ENCODE measurements at places on chromosomes 1 and 21.

- DNase-seq, result no peak
Observed at GRCh38 chr1:202590975-202591411, 119.3 kb downstream of the SYT2 start.

- DNase-seq, result peak; percentile 4
Observed at GRCh38 chr1:152486400-152487006, 24.1 kb upstream of the LCE5A start.

DNA sequence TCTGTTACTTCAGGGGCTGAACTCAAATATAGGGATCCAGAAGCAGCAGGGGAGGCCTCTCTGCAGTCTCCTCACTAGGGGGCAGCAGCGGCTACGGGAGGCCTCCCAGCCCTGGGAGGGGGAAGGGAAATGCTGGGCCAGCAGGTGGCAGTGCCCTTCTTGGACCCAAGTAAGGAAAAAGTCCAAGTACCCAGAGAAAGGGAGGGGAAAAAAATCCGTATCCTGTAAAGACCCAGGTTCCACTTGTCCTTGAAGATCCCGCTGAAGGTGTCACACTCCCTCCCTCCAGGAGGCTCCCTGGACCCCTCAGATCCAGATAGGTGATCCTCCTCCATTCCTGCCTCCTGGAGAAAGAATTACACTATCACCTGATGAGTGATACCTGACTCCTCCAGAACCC lies 14.1 kb upstream of the NUAK2 start:
- peak; percentile 68 for DNase-seq

- DNase-seq, result no peak
Observed at GRCh38 chr1:38616846-38617245, 242.7 kb downstream of the RRAGC start.

DNA sequence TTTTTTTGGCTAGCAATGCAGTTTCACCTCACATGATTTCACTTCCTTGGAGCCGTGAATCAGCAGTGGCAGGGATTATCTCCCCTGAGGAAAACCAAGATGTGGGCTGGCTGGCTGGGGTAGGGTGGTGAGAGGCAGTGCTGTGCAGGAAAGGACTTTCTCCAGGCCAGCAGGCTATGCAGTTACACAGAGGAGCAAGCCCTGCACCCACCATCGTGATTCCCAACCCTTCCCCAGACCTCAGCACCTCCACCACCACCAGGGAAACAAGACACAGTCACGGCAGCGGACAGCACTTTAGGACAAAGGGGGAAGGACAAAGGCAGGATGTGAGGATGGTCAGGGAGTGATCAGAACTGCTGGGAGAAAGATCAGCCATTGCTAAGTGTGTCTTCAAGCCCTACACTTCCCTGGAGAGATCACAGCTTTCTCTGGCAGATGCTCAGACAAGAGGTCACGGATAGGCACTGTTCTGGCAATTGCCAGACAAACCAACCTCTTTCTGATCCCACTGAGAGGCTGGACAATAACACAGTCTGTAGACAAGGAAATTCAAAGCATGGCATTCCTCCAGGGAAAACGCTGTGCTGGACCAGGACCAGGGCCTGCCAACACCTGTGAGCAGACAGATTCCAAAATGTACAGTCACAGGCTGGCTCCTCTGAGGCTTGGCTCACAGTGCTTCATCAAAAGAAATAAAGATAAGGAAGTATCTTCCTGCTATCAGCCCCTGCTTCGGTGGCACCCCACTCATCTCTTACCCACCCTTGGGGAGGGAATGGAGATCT lies 509.4 kb downstream of the SMYD3 start:
- DNase-seq, result peak; percentile 50

- DNase-seq, result peak; percentile 88
Observed at GRCh38 chr1:78408810-78409209, 82.0 kb upstream of the PTGFR start.

GRCh38 chr1:65157546-65157941 lies 9.5 kb downstream of the AK4 start:
- DNase-seq, result no peak

DNA sequence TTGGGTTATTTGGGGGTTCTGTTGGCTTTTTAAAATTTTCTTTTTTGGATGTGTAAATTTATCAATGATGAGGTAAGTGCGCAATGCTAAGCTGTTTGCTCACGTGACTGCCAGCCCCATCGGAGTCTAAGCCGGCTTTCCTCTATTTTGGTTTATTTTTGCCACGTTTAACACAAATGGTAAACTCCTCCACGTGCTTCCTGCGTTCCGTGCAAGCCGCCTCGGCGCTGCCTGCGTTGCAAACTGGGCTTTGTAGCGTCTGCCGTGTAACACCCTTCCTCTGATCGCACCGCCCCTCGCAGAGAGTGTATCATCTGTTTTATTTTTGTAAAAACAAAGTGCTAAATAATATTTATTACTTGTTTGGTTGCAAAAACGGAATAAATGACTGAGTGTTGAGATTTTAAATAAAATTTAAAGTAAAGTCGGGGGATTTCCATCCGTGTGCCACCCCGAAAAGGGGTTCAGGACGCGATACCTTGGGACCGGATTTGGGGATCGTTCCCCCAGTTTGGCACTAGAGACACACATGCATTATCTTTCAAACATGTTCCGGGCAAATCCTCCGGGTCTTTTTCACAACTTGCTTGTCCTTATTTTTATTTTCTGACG lies 3.1 kb downstream of the OLIG2 start:
- no peak for DNase-seq

GRCh38 chr1:83929184-83929583 lies 69.7 kb downstream of the TTLL7 start:
- peak; percentile 84 for DNase-seq

GRCh38 chr1:161197560-161198193 lies 1.2 kb downstream of the ADAMTS4 start:
- DNase-seq, result peak; percentile 43

DNA sequence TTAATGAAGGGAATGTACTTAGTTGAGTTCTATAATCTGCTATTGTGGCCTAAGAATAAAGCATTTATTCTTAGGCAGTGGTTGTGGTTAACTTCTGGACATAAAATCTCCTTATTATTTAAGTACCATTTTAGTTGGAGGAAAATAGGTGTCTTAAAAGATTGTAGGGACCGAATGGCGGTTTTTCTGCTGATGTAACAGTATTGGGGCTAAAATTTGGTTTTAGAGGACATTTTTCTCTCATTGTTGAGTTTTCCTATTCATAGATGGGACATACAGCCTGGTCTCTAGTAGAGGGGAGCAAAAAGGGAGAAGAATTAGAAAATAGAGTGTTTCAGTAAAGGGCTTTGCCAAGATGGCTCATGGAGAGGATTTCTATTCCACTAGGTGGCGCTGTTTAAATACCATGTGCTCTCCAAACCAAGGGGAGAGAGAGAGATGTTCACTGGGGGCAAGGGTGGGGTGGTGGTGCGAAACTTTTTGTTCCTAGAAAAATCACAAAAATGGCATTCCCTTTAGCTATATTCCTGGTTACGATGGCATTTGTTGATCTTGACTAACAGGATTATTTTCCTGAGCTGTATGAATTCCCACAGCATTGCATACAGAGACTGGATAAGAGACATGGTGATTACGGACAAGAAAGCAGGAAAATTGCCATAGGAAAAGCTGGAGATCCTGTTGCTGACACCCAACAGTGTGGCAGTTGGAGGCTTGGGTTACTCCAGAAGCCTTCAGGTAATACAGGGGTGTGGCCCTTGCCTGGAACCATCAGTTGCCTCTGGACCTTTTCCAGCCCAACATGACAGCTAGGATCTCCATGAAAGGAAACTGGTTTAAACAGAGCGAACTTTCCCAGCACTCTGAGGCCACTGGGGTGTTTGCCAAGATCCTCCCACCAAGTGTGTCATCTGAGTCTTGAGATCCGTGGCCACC lies 18.2 kb upstream of the FCGR2A start:
- peak; percentile 87 for DNase-seq

DNA sequence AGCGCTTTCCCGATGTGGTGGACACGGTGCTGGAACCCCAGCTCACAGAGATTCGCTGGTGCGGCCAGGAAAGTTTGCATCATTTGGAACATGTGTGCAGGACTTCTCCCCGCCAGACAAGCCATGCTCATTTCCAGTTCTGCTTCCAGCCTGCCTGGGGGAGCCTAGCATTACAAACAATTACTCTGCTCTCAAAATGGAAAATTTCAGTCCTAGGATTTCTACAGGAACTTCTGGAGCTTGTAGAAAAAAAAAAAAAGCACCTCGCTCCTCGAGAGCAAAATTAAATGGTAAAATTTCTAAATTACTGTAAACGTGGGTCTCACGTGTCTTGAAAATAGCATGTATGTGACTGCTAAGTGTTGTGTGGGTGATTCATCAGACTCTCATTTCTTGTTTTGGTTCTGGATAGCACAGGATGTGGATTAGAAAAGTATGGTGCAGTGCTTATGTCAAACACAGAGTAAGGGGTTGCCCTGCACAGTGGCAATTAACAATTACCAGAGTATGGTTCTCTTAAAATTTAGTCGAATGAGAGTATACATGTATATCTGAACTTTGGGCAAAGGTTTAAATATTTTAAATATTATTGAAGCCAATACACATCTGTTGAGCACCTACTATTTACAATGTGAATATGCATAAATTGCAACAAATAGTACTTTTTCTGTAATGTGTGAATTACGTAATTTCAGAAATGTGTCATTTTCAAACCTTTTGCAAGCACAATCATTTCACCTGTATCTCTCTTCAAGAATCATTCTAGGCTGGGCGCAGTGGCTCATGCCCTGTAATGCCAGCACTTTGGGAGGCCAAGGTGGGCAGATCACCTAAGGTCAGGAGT lies 61.8 kb upstream of the PTGFRN start:
- DNase-seq, result peak; percentile 87

GRCh38 chr1:242743983-242744780 lies 219.7 kb upstream of the PLD5 start:
- DNase-seq, result no peak

DNA sequence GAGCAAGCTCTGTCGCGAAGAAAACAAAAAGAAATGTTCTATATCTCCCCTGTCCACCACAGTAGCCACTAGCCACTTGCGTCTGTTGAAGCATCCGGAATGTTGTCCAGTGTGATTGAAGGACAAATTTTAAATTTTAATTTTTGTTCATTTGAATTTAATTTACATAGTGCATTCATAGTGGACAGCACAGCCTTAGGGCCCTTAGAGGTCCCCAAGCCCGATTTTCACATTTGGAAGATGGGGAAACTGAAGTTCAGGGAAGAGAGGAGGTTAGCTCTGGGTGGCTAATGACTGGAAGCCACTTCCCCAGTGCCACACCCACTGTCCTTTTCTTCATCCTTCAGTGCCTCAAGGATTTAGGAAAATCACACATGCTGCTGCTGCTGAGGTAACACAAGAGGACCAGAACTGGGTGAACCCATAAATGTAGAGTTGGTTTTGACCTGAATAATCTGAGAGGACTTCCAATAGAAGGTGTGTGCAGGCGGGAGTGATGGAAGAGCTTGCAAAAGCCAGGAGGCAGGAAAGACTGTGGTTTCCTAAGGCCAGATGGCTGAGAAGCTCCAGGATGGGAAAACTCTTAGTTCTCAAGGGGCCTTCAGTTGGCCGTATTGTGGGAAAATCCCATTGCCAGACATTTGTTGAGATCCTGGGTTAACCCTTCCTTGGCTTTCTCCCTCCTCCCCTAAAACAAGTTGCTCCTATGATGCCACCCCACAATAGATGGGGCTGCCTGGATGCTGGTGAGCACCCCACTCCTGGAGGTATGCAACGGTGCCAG lies 49.5 kb downstream of the TRIM11 start:
- peak; percentile 7 for DNase-seq

DNA sequence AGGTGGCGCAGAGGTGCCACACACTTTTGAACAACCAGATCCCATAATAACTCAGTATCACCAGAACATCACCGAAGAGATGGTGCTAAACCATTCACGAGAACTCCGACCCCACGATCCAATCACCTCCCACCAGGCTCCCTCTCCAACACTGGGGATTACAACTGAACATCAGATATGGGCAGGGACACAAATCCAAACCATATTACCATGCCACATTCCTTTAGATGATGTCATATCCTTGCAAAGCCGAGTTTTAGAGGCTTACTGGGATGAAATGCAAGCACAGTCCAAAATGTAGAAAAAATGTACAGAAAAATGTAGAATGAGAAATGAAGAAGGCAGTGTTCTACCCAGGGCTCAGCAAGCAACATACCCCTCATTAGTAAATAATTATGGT lies 64.7 kb downstream of the SGIP1 start:
- DNase-seq, result peak; percentile 83

- DNase-seq, result peak; percentile 77
Observed at GRCh38 chr21:43645136-43645891, 14.0 kb downstream of the HSF2BP start.

- no peak for DNase-seq
Observed at GRCh38 chr1:37112430-37112829, 78.1 kb upstream of the GRIK3 start.

DNA sequence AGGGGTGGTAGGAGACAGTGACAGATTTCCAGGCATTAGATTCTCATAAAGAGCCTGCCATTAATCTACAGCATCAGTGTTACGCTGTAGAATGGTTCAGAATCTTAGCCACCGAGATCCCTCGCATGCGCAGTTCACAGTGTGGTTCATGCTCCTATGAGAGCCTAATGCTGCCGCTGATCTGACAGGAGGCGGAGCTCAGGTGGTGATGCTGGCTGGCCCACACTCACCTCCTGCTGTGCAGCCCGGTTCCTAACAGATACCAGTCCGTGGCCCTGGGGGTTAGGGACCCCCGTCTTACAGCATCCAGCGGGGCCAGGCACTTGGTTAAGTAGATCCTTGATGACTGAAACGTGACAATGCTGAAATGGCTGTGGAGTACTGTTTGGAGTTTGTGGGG lies 163.6 kb upstream of the C1orf21 start:
- DNase-seq, result no peak

All from fibroblast of mammary gland (primary cell).